Activated naive CD4-positive, alpha-beta T cell (primary cell): ENCODE measurements at places on chromosomes 11 and 22.

- DNase-seq = no peak
These were observed 234.2 kb downstream of the BLID start for GRCh38 chr11:121881806-121882205.

GRCh38 chr11:6437423-6437822 lies 3.4 kb downstream of the HPX start:
- DNase-seq = no peak

GRCh38 chr11:1640076-1640946 lies 10.7 kb downstream of the KRTAP5-5 start:
- no peak for DNase-seq

DNA sequence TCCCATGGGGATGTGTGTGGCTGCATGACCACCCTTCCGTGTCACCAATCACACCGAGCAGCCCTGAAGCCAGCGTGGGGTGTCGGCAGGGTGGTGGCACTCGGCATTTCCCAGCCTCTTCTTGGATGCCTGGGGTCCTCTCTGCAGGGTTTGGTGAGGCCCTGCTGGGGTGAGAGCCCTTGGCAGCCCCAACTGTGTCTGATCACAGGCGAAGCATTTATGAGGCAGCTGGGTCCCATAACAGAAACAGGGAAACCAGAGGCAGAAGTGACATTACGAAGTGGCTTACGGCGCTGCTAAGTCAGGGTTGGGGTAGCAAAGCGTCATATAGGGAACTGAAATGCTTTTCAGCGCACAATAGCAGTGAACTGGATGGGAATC lies 92.3 kb upstream of the SEPTIN5 start:
- DNase-seq = no peak

DNA sequence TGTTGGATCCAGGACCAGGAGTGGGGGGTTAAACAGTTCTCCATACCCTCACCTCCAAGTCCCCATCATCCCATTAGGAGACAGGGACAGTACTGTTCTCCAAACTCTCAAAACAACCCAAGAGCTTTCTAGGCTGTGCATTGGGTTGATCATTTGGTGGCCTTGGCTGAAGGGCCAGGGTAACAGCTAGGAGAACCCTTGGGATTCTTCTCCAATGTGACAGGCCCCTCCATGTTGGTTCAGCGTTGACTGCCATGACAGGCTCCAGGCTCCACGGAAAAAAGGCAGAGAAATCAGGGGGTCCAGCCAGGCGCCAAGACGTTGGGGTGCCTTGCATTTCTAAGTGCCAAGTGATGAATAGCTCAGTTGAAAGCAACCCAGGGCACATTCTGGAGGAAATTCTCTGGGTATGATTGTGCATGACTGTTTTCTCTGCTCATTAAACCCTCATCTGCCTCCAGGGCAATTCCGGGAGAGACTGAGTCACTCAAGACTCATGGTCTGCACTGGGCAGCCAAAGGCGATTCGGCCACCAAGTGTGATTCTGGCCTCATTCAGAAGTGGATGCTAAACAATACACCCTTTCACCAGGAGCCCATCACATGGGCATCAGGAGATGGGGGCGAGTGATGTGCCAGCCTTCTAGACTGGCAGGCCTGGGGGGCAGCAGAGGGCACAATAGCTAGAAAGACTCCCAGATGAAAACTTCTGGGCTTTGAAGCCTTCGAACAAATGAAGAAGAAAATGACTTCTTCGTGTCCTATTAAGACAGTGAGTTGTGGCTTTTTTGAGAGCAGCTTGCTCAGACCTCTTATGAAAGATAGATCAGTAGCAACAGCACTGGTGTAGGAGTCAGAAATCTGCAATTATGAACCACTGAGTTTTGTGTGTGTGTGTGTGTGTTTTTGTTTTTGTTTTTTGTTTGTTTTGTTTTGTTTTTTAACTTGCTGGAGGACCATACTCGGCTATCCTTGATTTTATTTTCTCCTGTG lies 27.7 kb downstream of the CD44 start:
- no peak for DNase-seq

GRCh38 chr22:46867106-46867505 lies 104.7 kb downstream of the TBC1D22A start:
- DNase-seq = no peak

- DNase-seq = no peak
These were observed 784 bp upstream of the SLC43A3 start for GRCh38 chr11:57427727-57428082.

DNA sequence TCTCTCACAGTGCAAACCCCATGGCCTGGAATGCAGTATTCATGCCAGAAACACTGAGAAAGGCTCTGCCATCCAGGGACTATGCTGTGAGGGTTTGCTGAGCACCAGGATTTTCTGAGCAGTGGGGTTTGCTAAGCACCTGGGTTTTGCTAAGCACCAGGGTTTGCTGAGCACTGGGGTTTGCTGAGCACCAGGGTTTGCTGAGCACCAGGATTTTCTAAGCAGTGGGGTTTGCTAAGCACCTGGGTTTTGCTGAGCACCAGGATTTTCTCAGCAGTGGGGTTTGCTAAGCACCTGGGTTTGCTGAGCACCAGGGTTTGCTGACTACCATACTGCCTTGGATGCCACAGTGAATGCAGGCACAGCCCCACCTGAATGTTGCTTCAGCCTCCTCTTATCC lies 48.3 kb upstream of the SMIM38 start:
- DNase-seq = no peak

DNA sequence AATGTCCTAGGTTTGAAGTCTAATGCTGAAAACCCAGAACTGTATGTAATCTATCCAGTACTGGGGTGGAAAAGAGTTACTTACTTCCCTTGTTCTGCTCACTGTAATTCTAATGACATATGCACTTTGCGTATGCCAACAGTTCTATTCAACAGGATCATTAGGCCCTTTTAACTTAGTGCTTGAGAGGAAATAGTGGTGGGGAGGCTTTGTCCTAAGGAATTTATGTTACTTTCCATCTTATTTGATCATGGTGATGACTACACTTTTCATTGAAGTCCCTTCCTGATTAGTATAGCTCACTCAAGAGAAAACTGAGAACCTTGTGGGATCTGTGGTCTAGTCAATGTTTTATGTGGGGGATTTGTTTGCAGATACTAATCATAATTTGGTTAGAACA lies 348.2 kb downstream of the GUCY1A2 start:
- no peak for DNase-seq

DNA sequence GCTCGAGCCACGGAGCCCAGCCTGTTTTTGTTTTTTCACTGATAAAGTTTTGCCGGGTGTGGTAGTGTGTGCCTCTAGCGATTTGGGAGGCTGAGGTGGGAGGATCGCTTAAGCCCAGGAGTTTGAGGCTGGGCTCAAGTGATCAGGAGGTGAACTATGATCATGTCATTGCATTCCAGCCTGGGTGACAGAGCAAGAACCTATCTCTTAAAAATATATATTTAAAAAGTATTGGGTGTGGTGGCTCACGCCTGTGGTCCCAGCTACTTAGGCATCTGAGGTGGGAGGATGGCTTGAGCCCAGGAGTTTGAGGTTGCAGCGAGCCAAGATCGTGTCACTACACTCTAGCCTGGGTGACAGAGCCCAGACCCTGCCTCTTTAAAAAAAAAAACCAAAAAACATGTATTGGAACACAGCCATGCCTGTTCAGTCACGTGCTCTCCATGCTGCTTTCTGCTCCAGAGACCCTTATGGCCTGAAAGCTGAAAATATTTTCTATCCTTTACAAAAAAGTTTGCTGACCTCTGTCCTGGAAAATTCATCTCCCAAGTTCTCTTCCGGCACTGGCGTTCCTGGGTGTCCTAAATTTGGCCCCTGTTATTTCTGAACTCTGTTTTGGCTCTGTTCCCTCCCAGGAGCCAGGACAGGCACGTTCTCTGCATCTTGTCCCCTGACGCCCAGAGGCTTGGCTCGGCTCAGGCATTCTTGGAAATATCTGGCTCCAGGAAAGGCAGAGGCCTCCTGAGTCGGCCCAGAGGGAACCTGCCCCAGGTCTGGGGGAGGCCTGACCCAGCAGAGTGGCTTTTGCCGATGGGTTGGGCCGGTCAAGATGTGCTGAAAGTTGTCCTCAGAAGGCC lies 61.3 kb upstream of the PPP6R3 start:
- DNase-seq = no peak

- no peak for DNase-seq
These were observed 57.0 kb downstream of the FLRT1 start for GRCh38 chr11:64092761-64093136.

- no peak for DNase-seq
These were observed 23.6 kb upstream of the UPB1 start for GRCh38 chr22:24471570-24471969.

- DNase-seq = no peak
These were observed 18.4 kb upstream of the SMTN start for GRCh38 chr22:31062566-31063230.

- DNase-seq = no peak
These were observed 7.3 kb upstream of the PES1 start for GRCh38 chr22:30598986-30599385.

DNA sequence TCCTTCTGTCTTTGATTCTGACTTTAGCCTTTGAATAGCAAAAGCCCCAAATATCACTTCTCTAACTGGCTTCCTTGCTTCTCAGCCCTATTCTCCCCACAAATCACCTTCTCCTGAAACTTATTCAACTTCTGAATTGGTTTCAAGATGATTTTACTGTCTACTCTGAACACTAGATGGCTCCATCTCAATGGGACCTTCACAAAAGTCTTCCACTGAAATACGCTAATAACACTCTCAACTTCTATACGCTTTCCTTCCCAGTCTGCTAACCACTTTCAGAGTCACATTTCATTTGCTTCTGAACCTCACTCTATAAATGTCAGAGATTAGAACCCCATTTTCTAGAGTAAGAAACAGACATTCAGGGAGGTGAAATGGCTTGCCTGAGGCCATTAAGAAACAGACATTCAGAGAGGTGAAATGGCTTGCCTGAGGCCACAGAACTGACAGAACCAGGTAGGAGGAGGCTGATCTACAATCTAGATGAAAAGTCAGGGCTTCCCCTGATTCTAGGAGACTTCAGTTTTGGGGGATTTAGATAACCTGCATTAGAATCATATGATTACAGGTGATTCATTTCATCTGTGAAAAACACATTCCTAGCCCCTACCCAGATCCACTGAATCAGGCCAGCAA lies 20.6 kb downstream of the MORC2 start:
- no peak for DNase-seq

DNA sequence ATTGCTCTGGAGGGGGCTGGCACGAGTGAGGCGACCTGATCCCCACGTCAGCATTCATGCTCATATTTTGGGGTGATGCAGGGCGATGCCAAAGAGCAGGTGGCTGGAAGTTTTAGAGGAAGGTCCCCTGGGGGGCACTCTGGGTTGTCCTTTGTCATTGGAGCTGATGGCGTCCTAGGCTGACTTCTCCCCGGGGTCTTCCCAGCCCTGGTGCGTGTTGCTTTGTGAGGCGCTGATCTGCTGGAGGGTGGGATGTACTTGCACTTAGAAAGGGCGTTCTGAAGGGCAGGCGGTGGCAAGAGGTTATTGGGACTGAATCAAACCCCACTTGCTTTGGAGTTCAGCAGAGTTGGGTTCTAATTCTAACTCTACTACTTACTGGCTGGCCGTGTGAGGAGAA lies 313.3 kb downstream of the NTM start:
- DNase-seq = no peak

DNA sequence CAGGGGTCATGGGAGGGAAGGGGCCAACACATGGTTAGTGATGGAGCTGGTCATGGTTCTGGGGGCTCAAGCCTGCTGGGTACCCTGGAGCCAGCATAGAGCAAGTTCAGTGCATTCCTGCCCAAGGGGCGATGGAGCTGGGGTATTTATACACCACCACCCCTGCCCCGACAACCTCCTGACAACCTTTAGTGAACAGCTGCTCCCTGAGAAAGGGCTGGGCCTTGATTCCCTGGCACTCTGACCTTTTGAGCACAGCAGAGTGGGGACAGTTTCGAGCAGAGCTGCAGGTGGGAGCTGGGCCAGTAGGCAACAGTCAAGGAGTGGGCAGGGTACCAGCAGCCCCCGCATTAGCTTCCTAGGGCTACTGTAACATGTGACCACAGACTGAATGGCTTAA lies 6.0 kb downstream of the PARVG start:
- DNase-seq = no peak

DNA sequence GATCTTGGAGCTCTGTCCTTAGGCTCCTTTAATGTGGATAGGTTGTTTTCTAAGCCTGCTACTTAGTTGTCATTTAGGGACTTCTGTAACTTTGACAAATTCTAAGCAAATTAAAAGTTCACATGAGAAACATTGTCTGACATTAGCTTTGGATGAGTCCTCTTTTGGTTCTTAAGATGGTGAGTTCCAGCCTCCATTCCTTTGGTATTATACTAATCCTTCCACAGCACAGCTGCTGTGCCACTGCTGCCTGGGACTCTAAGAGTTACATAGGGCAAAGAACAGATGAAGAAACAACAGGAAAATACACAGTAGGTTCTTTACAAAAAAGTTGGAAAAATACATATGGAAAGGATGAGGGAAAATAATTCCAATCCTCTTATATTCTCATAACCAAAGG lies 25.3 kb upstream of the PIK3C2A start:
- DNase-seq = no peak

- no peak for DNase-seq
These were observed 13.2 kb downstream of the UEVLD start for GRCh38 chr11:18575361-18575760.

- no peak for DNase-seq
These were observed 29.3 kb downstream of the KIRREL3 start for GRCh38 chr11:126971305-126971704.

GRCh38 chr22:44595841-44596341 lies 97.9 kb upstream of the RTL6 start:
- no peak for DNase-seq

- no peak for DNase-seq
These were observed 2.7 kb upstream of the PTPRJ start for GRCh38 chr11:47977623-47978022.

DNA sequence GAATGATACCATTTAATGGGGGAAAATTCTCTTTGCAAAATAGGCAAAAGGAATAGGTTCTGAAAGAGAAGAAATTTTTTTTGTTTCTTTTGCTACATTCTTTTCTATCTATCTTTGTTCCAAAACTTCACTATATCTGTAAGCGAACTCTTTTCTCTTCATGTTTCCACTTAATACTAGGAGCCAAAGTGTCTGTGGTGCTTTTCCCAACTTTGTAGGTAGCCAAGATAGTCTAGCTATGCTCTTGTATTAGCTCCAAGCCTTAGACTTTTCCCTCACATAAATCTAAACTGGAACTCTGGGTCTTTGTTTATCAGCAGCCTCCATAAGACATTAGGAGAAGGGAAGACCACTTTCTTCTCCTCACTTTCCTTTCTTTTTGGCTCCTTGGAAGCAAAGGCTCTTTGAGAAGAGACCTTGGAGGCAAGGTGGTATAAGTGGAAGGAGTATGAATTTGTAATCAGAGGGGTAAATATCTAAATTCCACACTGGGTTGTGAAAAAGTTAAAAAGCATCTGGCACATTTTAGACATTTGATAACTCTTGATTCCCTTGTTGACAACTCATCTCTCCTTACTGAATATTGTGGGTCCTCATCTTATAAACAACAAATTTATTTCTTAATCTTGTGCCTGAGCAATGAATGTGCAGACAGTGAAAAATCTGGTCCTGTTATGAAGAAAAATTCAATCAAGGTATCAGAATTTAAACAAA lies 130.0 kb downstream of the EHF start:
- DNase-seq = no peak

DNA sequence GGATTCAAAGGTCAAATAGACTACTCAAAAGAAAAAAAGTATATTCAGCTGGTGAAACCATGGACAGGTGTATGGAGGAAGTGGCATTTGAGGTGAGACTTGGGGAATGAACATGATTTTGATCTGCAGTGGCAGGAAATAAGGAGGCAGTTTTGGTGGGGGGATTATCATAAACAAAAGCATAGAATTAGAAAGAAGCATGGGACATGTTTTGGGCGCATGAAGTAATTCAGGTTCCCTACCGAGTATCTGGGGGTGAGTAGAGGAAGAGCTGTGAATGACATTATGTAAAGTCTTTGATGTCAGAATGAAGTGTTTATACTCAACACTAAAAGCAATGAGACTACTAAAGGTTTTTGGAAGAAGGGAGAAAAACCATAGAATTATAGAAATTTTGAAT lies 3.1 kb downstream of the CLMP start:
- DNase-seq = no peak
